ENCODE measurements at places on chromosomes 12 and 14.
A peak's percentile ranks its signal among the peaks of the same experiment; 100 is the strongest.

DNA sequence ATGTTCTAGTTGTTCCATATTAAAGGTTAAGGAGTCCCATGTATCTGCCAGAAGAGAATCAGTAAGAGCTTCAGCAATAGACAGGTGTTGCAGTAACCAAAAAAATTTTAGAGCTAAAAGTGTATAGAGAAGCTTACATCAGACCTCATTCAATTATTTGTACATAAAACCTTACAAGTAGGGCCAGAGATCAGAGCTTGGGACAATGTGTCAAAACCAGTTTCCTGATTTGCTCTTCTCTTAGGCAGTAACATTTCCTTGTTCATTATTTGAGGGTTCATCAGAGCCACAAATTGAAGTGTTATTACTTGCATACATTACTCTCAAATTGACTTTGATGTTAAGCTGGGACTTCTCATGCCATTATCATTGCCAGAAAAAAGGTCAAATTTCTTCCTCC is 55.5 kb upstream of the ATXN7L3B start:
- DNase-seq, result no peak

- no peak for DNase-seq
Measured at GRCh38 chr12:69055280-69055679, 122.3 kb upstream of the CPM start.

DNA sequence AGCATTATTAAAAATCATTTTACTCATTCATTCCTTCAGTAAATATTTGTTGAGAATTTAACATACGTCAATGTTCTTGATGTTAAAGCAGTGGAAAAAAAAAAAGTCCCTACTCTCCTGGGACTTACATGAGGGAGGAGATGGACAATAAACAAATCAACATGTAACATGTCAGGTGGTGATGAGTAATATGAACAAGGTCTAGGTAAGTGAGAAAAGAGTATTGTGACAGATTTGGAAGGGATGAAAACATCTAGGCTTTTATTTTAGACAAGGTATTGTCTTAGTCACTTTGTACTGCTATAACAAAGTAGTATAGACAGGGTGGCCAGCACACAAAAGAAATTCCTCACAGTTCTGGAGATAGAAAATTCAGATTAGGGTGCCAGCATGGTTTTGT is 167.2 kb downstream of the FSCB start:
- DNase-seq, result no peak

GRCh38 chr12:51955702-51956101 is 4.2 kb downstream of the ACVR1B start:
- no peak for DNase-seq

GRCh38 chr14:77543637-77544334 is 45.2 kb upstream of the ISM2 start:
- no peak for DNase-seq

DNA sequence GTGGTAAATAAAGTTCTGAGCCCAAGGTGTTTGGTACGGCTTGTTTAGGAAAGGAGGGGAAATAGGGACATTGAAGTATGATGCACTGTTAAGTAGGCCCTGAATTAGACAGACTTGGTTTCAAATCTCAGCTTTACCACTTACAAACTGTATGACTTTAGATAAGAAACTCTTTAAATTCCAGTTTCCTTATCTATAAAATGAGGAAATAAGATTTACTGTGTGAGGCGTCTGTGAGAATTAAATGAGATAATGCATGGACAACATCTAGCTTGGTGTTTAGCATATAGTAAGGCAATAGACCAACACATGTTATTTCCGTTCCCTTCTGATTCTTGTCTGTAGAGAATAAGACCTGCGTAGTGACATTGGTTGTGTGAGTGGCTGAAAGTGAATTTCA is 7.0 kb downstream of the NCKAP1L start:
- no peak for DNase-seq

GRCh38 chr12:70535896-70536374 is 101.3 kb downstream of the PTPRB start:
- DNase-seq, result no peak

DNA sequence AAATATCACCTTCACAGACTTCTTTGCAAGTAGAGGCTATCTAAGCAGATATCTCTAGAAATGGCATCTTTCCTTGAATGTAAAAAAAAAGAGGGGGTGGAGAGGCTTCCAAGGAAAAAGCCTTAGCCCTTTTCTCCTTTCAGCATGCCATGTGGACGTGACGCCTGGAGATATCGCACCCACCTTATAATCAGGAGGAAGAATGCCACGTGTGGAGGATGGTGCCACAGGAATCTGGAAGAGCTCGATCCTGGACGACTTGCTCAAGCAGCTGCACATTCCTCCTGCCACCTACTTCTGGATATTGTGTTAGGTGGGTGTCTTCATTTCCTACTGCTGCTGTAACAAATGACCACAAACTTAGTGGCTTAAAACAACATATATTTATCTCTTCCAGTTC is 203.6 kb downstream of the NUAK1 start:
- DNase-seq, result no peak

DNA sequence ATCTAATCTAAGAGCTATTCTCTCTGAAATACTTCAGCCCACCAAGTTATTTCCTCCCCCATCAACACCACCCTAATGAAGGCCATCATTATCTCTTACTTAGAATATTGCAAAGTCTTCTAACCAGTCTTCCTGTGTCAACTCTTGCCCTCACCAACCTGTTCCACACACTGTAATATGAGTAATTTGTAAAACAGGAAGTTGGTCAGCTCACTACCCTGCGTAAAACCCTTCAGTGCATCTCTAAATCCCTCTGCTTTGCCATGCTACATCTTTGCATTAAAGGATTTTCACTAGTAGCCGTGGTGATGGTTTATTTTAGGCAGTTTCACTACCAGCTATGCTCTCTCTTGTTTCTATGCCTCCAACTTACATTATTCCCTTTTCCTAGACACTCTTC is 70.0 kb downstream of the KIF21A start:
- DNase-seq, result no peak

- no peak for DNase-seq
Measured at GRCh38 chr12:51065530-51065929, 17.4 kb downstream of the LETMD1 start.

GRCh38 chr12:130849561-130850417 is 10.7 kb upstream of the STX2 start:
- no peak for DNase-seq

DNA sequence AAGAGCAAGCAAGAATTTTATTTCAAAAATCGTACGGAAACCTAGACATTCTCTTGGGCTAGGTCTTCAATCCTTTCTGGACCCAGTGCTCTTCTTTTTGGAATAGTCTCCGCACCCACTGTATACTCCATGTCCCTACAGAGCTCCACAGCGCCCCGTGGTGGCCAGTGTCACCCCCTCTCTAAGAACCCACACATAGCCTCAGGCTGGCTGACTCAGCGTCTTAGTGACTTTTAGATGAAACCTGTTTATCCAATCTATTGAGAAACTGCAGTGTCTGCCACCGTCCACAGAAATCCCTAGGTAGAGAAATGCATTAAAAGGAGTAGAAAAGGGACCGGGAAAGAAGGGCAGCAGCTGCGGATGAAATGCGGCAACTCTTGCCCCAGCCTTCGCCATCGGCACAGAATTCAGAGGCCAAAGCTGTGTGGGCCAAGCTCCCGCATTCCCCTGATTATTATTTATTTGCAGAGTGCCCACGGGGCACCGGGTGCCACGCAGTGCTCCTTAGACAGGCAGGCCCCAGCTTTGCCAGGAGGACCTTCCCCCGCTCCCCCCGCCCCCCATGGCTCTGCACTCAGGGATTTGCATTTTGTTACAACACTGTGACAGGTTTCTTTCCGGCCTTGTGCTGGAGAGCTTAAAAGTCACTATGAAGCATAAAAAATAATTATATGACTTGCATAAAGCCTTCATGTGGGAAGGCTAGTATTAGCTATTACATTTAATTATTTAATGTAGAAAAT is 170.1 kb upstream of the FKBP4 start:
- DNase-seq, result no peak

GRCh38 chr14:101019990-101020710 is 116.6 kb upstream of the RTL1 start:
- peak; percentile 40 for DNase-seq

DNA sequence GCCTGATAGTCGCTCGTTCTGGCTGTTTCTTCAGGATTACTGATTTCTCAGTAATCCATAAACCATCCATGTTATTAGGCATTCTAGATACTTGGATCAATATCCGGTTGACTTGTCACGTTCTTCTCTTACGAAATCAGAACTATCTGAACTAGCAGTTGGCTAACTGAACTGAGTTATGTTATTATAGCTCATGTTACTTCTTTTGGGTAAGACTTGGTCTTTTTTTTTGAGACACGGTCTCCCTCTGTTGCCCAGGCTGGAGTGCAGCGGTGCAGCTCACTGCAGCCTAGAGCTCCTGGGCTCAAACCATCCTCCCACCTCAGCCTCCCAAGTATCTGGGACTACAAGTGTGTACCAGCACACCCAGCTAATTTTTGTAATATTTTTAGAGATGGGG is 178.6 kb downstream of the PRKCH start:
- no peak for DNase-seq

DNA sequence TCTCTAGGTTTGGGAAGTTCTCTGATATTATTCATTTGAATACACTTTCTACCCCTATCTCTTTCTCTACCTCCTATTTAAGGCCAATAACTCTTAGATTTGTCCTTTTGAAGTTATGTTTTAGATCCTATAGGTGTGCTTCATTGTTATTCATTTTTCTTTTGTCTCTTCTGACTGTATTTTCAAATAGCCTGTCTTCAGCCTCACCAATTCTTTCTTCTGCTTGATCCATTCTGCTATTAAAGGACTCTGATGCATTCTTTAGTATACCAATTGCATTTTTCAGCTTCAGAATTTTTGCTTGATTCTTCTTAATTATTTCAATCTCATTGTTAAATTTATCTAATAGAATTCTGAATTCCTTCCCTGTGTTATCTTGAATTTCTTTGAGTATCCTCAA is 199.2 kb downstream of the CRADD start:
- no peak for DNase-seq

GRCh38 chr12:28425526-28425925 is 235.3 kb downstream of the CCDC91 start:
- DNase-seq, result no peak

- no peak for DNase-seq
Measured at GRCh38 chr14:38755036-38755435, 348.0 kb downstream of the SEC23A start.

GRCh38 chr14:32298346-32298745 is 30.8 kb upstream of the AKAP6 start:
- DNase-seq, result no peak

GRCh38 chr12:51071663-51072062 is 11.7 kb downstream of the CSRNP2 start:
- no peak for DNase-seq

DNA sequence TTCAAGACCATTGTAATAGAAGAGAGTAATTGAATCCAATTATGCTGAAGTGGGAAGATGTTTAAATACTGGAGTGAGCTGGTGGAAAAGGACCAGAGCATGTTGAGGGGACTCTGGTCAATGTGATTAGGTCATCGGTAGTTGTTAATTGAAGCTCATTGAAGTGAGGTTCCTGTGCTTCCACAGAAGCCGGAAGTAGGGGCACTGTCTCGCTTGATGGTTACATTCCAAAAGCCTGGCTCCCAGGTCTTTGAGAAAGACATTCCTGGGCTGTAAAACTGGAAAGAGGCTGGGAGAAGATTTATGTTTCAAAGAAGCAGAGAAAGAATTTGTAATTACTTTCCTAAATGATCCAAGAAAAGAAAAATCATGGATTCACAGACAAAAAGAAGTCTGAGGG is 12.3 kb upstream of the CLECL1 start:
- DNase-seq, result no peak

GRCh38 chr14:31251028-31251958 is 43.7 kb upstream of the HECTD1 start:
- DNase-seq, result no peak

- DNase-seq, result no peak
Measured at GRCh38 chr12:16796168-16796567, 190.2 kb upstream of the LMO3 start.

GRCh38 chr12:53481939-53482586 is 17.2 kb downstream of the MAP3K12 start:
- no peak for DNase-seq

GRCh38 chr12:77161944-77162343 is 96.6 kb upstream of the E2F7 start:
- no peak for DNase-seq

GRCh38 chr12:31650918-31651317 is 8.6 kb upstream of the ETFBKMT start:
- DNase-seq, result no peak

GRCh38 chr12:124222368-124223245 is 72.3 kb upstream of the RFLNA start:
- no peak for DNase-seq

GRCh38 chr12:130286741-130287440 is 50.8 kb upstream of the PIWIL1 start:
- no peak for DNase-seq

- no peak for DNase-seq
Measured at GRCh38 chr12:109627633-109628032, 54.0 kb downstream of the MVK start.

- no peak for DNase-seq
Measured at GRCh38 chr14:96673706-96674105, 123.5 kb upstream of the VRK1 start.

DNA sequence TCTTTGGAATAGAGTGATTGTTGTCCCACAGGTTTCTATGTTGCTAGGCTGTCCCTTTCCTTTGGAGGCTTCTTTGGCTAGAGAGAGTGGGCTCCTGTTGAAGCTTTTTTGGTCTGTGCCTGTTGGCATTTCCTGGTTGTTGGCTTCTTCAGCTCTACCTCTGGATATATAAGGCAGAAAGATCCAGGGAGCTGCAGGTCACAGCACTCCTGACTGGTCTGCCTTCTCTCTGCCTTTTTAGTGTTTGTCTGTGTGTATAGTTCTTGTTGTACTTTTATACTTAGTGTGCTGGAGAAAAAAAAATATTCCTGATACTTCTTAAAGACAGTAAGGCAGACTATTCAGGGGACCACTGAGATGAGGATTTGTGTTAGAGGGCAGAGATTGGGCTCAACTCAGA is 202.7 kb downstream of the FBXL14 start:
- DNase-seq, result no peak

GRCh38 chr12:9064201-9064814 is 51.4 kb downstream of the A2M start:
- peak; percentile 79 for DNase-seq

GRCh38 chr12:120239776-120240494 is 25.6 kb downstream of the PXN start:
- no peak for DNase-seq

DNA sequence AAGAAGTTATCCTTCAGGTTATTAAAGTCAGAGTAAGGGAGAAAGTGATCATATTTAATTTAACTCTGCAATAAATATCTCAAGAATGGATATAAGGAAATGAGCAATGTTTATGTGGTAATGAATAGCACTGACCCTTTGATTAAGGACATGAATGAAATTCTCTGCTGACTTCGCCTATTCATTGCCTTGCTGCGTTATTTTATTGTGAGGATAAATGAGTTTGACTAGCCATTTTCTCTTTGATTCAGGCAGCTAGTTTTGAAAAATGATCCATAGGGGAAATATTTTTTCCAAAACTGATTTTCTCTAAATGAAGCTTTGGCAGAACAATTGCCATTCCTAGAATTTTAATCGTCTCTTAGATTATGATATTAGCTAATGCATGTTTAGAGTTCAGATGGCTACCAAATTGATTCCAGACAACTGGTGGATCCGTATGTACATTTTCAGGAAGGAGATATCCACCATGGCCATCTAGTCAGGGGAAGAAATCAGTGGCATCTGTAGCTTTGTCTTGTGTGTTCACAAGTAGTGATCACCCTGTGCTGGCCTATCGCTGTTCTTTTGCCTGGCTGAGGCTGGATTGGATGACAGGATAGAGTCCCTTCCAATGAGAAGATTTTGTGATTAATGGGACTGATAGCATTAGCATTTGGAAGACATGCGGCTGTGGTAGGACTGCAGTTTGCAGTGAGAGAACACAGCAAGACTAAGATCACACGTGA is 302.3 kb upstream of the RGS6 start:
- DNase-seq, result no peak

GRCh38 chr12:1620092-1620491 is 8.9 kb upstream of the WNT5B start:
- no peak for DNase-seq
